Esophagus muscularis mucosa (tissue), 4 donors: ENCODE measurements at places on chromosomes 7 and 10. TPM values are rescaled to one million over a fixed set of nuclear protein-coding genes. Genes with fewer than 3 reads are reported as not detected.

STK31 gene
- total RNA-seq, result 1.1 TPM

DNA sequence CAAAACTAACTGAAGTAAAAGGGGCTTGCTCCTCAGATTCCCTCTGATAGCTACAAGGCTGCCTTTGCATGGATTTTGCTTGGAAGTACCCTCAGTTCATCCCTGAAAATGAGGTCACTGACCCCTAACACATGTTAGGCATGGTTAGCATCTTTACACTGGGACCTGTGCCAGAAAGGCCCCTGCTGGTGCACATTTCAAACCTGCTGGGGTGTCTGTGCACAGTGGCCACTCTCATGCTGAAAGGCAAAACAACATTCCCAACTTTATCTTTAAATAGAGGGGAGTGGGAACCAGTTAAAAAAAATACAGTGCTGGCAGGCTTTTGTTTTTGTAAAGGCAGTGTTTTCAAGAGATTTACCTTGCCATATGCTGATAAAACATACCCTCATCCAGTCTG is 99.1 kb downstream of the ANK3 start:
- no peak for DNase-seq
- H3K4me3 ChIP-seq, result no peak overlapping the region
- H3K4me1 ChIP-seq, result peaks cover 9% of the 10 kb centered on the region
- no peaks in the 10 kb centered on the region for H3K27me3 ChIP-seq
- no peaks in the 10 kb centered on the region for H3K36me3 ChIP-seq

ODAD2 gene
- total RNA-seq, result 0.39 TPM

PITX3 gene
- total RNA-seq, result not detected

GRCh38 chr7:48511080-48511479 is 339.8 kb downstream of the ABCA13 start:
- peaks cover 5% of the 10 kb centered on the region for H3K4me1 ChIP-seq
- no peaks in the 10 kb centered on the region for H3K36me3 ChIP-seq
- H3K4me3 ChIP-seq, result no peak overlapping the region
- no peaks in the 10 kb centered on the region for H3K27me3 ChIP-seq
- DNase-seq, result no peak
